SK-N-SH (cell line): ENCODE measurements at places on chromosomes 11 and 22.

GRCh38 chr11:71206186-71206585 is 46.2 kb downstream of the SHANK2 start:
- DNase-seq, result no peak

DNA sequence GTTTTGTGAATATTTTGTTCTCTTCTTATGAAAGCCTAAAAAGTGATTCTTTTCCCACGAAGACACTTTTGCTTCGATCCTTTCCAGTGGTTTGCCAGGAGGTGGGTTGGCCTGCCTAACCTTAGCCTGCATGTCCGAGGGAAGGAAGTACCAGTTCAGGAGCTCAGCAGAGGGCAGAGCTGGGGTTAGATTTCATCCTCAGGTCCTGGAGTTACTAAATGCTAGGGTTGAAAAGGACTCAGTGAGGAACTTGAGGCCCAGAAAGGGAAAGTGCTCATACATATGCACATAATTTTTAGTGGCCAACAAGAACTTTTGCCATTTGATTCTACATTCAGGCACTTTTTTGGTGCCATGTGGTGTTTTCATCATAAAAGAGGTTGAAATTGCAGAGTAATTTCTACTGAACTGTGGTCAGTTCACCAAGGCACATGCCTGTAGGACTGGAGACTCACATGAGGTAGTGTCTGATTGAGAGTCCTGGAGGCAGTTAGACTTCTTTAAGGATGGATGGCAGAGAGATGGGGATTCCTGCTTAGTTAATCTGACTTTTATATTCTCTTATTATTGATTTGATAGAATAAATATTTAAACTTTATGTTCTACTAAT is 36.7 kb downstream of the NCAM1 start:
- DNase-seq, result no peak

GRCh38 chr11:45502226-45502545 is 163.2 kb downstream of the CHST1 start:
- no peak for DNase-seq

DNA sequence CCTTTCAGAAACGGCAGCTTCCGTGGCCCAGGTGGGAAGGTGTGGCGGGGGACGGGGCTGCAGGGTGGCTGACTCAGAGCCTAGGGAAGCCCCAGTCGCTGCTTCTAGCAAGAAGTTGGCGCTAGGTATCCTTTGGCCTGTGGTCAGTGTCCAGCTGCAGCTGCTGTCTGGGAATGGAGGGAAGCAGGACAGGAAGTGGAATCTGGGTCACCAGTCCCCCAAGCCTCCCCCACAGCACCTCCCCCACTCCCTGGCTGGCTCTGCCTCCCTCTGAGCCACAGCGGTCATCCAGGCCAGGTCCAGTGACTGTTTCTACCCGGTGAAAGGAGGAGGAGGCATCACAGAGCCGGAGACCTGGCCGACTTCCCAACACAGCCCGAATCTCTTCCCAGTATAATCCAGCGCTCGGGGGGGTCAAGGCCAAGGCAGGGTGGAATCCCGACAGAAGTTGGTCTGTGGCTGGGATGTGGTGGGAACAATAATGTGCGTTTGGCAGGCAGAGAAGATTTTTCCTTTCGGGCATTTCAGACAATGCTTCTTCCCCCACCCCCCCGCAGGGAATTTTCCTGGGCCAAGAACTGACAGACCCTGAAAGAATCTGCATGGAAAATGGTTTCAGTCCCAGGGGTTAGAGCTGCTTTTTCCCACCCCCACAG is 45.1 kb downstream of the C11orf96 start:
- DNase-seq, result peak; percentile 88

DNA sequence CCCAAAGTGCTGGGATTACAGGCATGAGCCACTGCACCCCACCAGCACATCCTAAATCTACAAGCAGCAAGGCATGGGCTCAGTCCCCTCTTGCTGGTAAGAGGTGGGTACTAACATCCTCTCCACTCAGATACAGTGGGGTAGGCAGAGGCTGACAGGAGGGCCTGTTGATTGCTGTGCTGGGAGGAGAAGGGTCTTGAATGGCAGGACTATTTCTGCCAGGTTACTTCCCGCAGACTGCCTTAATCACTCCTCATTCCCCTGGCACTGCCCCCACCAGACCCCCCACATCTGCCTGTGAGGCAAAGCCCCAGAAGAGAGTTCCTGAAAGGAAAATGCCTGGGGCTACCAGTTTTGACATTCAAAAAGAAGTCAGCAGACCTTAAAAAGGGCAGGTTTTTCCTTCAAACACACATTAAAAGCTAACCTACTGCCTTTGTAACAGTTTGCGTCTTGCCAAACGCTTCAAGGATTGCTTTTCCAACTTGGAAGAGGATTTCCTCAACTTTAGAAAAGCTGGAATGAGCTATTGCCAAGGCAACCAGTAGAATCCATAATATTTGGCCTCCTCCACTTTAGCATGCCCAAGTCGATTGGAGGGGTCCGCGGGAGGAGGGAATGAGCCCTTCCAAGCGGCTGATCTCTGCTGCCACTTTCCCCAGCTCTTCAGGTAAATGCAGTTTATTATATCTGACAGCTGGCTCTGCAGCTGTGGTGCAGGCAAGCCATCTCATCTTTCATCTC is 62.0 kb downstream of the FDX1 start:
- DNase-seq, result no peak

GRCh38 chr11:35563484-35564244 is 38.2 kb upstream of the PAMR1 start:
- no peak for DNase-seq

GRCh38 chr11:7974668-7975067 is 9.4 kb upstream of the NLRP10 start:
- DNase-seq, result no peak

- DNase-seq, result no peak
Observed at GRCh38 chr11:94673951-94674491, 94.1 kb upstream of the AMOTL1 start.

DNA sequence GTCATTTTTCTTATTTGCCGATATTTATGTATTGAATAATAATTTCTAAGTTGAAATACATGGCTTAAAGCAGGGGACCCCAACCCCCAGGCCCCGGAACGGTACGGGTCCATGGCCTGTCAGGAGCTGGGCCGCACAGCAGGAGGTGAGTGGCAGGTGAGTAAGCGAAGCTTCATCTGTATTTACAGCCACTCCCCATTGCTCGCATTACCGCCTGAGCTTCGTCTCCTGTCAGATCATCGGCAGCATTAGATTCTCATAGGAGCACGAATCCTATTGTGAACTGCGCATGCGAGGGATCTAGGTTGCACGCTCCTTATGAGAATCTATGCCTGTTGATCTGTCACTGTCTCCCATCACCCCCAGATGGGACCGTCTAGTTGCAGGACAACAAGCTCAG is 4.5 kb downstream of the ZMAT5 start:
- DNase-seq, result no peak

GRCh38 chr11:23490557-23491235 is 630.4 kb upstream of the CCDC179 start:
- no peak for DNase-seq

GRCh38 chr11:113350336-113351067 is 36.1 kb downstream of the TTC12 start:
- no peak for DNase-seq

- peak; percentile 33 for DNase-seq
Observed at GRCh38 chr11:107741044-107741823, 29.4 kb upstream of the SLN start.

DNA sequence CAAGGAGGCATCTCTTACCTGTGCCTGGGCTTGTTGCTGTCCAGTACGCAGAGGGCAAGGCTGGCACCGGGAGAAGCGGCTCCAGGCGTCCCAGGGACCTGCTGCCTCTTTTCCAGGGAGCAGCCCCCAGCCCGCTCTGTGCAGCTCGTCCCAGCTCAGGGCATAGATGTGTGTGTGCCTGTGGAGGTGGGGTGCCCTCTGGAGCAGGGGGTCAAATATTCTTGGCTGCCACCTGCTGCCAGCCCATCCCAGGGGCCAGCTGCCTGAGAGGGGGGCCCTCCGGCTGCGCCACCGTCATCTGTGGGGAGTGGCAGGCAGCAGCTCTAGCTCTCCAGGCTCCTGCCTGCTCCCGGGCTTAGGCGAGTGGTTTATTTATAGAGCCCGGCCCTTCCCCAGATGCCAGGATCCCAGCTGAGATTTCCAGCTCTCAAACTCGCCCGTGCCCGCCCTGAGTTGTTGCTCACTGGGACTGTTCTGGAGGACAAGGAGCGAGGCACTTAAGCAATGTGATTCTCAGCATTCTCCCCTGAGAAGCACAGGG is 87.5 kb downstream of the RTL6 start:
- no peak for DNase-seq

- DNase-seq, result peak; percentile 56
Observed at GRCh38 chr11:64341851-64342791, 2.1 kb downstream of the CCDC88B start.

- DNase-seq, result peak; percentile 47
Observed at GRCh38 chr11:130737866-130738431, 178.3 kb downstream of the SNX19 start.

DNA sequence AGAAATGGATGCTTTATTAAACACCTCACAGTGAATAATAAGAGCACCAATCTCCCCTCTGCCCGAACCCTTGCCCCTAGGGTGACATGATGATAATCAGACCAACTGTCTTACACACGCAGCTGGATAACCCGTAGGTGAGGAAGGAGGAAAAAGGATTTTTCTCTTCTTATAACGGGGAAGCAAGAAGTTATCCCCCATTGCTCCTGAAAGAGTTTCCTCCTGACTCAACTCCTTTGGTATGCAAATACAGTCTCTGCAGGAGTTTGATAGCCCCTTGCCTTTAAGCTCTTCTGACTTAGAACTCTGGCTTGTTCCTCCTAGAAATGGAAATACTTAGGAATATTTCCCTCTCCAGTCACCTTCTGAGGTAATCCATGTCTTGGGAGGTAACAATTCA is 455.8 kb downstream of the TMEM135 start:
- no peak for DNase-seq
